ENCODE measurements at places on chromosomes 6 and 20.

DNA sequence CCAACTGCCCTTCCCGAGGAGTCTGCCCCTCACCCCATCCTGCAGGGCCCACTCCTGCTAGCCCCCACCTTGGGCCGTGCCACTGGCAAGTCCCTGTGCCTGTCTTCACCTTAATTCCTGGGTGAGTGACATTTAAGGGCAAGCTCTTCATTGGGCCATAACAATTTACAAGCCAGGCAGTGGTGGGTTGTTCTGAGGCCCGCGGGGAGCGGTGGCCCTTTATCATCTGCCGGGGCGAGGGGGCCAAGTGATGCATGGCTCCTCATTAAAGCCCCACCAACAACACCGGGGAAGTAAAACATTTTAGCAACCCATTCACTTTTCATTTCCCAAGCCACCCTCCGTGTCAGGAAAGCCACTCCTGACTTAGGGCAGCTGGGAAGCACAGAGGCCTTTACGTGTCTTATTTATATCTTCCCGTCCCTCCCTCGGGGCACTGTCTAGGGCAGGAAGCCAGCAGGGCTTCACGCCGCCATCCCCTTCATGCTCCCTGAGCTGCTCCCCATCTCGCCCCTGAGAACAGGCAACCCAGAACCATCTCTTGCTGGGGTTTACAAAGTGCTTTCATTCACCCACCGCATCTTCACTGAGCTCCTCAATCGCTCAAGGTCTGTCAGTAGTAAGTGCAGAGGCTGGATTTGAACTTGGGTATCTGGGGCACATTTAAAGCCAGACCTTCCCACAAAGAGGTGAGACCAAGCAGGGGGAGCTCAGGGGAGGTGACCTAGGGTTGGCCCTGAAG, 55.5 kb upstream of the CCDC167 start:
- DNase-seq: no peak

DNA sequence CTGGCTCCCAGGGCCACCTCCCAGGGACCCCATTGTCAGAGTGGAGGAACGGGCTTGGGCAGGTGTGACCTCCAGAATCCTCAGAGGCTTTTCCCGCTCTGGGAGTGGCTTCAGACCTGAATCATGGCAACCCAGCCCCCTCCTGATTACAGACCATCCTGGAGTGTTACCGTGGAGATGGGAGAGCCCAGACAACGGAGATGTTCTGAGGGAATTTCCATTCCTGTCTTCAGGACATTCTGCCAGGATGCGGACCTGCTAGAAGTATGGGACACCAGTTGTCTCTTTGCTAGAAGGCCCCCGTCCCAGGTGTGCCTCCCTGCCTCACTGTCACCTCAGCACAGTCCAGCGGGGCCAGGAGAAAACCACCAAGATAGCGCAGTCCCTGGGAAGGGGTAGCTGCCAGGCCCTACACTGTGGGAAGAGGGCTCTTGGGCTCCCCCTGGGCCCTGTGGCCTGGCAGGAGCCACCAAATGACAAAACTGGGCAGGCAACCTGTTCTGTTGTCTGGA, 109.9 kb downstream of the PSMB1 start:
- DNase-seq: no peak

DNA sequence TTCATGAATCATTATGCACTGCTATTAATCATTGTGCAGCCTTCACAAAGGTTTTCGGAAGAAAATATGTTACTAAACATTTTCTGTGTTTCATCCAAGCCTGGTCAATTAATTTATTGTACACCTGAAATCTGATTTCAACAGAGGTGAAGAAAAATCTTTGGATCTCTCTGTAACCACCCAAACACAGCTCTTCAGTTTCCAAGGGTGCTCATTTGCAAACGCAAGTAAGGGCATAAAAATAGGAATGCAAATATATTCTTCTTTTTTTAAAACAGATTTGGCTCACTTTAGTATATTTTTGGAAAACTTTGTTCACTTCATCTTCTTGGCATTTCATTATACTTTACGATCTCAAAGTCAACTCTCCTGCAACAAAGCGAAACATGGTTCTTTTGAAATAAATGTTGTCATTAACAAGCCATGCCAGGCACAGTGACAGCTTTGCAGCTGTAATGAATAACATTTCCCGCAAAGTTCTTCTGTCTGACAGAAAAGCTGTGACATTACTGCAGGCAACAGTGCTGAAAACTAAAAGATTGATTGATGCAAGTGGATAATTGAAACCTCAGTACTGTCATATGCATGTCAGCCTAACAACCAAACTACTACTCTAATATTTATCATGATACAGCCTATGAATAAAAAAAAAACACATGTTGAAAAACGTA, 348.3 kb downstream of the FRK start:
- no peak for DNase-seq

DNA sequence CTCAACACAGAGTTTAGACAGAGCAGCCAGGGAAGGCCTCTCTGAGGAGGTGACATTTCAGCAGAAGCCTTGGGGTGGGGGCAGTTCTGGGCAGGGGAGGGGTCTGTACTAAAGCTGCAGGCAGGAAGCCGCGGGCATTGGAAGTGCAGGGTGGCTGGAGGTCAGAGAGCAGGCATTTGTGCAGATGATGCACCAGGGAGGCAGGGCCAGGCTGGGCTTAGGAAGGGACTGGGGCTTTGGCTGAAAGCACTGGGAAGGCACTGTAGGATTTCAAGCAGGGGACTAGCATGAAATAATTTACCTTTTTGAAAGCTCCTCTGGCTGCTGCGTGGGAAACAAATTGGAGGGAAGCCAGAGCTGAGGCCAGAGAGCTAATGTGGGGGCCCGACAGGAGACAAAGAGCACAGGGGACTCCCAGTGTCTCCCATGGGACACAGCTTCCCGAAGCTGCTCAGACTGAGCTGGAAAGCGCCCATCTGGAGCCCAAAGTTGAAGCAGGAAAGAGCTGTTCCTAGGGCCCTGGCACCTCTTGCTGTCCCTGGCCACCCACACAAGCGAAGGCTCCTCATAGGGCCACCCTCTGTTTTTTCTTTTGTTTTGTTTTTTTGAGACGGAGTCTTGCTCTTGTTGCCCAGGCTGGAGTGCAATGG, 19.3 kb downstream of the ADA start:
- DNase-seq: no peak

- DNase-seq: no peak
Observed at GRCh38 chr6:160102956-160103824, 18.4 kb upstream of the SLC22A1 start.

DNA sequence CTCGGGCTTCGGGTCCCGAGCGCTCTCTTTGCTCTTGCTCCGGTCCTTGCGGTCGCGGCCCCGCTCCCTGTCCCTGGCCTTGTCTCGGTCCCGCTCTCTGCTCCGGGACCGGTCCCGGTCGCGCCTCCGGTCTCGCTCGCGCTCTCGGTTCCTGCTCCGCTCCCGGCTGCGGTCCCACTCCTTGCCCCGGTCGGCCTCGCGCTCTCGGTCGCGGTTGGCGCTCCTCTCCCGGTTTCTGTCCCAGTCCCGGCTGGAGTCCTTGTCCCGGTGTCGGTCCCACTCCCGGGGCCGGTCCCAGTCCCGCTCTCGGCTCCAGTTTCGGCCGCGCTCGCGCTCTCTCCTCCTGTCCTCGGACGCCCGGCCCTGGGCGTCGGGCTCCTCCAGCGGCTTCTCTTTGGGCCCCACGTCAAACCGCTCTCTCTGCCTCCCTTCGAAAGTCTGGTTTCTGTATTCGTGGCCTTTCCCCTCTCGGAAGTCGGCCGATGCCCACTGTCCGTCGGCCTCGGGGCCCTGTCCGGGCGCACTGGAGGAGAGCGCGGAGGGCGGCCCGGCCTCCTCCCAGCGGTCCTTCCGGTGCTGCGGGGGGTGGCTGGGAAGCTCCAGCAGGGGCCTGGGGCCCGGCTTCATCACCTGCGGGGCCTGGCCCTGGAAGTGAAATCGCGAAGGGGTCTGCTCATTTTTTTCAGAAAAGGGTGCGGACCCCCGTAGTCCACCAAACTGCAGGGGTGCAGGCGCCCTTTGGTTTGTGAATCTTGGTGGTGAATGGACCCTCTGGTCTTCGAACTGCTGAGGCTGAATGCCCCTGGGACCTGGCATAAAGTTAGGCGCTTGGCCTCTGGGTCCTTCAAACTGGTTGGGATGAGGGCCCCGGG, 17.9 kb upstream of the TCFL5 start:
- no peak for DNase-seq

DNA sequence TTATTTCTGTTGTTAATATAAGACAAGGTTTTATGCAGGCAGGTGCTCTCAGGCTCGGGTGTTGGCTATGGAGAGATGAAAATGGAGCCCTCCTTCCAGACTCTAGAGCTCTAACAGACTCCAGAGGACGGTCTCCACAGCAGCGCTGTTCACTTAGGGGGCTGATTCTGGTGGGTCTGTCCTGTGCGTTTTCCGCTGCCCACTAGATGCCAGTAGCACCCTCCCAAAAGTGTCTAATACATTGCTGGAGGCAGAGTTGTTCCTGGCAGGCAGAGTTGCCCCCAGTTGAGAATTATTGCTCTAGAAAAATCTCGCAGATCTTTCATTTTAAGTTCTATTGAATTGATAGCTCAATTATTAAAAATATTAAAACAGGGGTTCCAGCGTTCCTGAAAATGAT, 109.9 kb downstream of the MAP3K4 start:
- DNase-seq: no peak

DNA sequence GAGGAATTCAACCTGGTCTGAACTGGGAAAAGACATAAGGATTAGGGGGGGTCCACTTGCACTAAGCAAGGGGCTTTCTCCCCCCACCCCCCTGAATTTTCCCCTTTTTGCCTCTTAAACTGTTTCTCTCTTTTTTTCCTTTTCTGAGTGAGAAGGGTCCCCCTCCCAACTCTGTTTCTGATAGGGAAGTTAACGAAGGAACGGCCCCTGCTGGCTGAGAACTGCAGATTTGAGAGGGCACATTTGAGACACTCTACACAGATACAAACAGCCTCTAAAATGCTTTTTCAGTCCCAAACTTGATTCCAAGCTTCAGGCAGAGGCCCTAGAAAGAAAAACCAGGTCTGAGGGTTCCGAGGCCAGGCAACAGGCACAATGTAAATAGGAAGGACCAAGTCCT, 91.7 kb downstream of the JARID2 start:
- no peak for DNase-seq

DNA sequence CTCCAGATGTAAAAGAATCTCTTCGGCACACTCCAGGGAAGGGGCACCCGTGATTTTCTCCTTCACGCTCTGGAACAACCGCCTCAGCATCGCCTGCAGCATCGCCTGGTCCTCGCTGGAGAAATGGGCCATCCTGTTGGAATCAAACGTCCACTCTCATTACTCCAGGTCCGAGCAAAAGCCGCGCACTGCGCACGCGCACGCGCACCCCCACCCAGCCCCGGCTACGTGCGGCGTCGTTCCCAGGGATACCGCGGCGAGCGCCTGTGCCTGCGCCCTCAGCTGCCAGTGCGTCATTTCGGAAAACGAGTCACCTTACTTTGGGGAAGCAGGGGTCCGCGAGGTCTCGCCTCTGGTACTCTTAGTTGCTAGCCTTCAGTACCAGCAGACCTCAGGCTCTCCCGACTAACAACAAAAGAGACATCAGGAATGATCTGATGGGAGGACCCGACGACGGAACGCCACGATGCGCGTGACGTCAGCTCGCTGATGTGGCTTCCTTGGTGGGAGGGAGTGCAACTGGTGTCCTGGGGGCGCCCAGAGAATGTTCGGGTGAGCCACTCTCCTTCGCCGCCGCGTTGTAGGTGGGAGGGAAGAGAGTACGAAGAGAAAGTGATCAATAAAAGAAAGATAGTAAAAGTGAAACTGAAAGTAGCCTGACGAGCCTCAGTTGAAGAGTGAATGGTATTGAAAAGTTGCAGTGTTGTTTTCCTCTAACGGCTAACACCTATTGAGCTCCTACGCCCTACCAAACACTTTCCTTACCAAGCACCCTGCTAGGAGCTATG, at the start of gene TBC1D32:
Gene TBC1D32 (minus strand): TSS at position 182 of the 788 bp plus-strand sequence. CDS start 50 bp downstream, at position 132.
- peak; percentile 59 for DNase-seq

GRCh38 chr6:3836566-3836965, 12.6 kb upstream of the FAM50B start:
- DNase-seq: no peak

DNA sequence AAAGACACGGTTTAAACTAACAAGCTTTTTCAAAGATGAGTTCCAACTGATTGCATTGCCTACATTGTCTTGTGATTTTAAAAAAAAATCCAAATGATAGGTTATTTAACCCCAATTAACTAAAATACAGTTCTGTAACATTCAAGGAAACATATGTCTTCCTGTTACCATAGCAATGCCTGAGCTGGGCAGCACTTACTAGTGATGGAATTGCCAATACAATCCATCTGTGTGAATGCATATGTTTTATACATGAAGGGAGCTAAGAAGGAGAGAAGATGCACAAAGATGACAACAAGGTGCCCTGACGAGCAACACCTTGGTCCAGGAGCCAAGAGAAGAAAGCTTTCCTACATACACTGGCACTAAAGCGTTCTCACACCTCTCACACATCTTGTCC, 68.7 kb downstream of the POPDC3 start:
- no peak for DNase-seq

DNA sequence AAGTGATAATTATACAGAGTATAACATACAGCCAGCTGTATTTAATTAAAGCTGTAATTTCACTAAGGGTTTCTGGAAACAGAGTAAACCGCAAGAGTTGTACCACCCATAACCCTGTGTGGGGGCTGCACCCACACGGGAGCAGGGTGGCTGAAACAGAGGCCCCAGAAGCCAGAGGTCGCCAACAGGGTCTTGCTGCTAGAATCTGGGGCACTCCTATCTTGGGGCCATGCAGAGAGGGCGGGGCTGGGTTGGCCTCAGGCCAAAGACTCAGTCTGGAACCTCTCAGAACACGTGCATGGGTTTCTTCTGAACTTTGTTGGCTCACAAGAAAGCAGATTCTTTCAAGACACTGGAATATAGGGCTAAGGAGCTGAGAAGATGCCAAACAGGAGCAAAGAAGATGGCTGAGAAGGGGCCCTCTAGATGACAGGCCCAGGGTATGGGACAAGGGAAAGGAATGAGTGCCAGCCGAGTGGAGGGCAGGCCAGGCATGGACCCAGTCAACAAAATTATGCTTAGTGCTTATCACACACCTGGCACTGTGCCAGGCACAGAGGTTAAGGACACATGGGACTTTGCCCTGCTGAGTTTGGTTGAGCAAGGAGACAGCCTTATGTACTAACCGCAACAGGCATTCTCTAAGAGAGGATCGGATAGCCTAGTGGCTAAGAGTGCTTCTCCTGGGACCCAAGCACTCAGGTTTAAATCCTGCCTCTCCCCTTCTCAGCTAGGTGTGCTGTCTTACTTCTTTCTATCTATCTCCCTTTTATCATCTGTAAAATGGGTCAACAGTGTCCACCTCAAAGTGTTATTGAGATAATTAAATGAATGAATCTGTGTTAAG, 96.6 kb upstream of the FOXP4 start:
- no peak for DNase-seq

DNA sequence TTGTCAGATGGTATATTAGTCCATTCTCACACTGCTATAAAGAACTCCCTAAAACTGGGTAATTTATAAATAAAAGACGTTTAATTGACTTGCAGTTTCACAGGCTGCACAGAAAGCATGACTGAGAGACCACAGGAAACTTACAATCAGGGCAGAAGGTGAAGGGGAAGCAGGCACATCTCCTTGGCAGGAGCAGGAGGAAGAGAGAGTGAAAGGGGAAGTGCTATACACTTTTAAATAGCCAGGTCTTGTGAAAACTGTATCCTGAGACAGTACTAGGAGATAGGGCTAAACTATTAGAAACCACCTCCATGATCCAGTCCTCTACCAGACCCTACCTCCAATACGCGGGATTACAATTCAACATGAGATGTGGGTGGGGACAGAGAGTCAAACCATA, 193.9 kb upstream of the KCNG1 start:
- no peak for DNase-seq

GRCh38 chr6:139600919-139601475, 226.5 kb upstream of the CITED2 start:
- DNase-seq: no peak

- DNase-seq: no peak
Observed at GRCh38 chr20:57657535-57658446, 37.6 kb upstream of the ZBP1 start.

GRCh38 chr6:43420012-43420709, 7.2 kb upstream of the ABCC10 start:
- no peak for DNase-seq
